Activated CD8-positive, alpha-beta memory T cell treated with anti-CD3 and anti-CD28 coated beads, Interleukin-2, amount 50 U/mL, for 4 hours (primary cell): ENCODE measurements at places on chromosomes 1 and 21.

DNA sequence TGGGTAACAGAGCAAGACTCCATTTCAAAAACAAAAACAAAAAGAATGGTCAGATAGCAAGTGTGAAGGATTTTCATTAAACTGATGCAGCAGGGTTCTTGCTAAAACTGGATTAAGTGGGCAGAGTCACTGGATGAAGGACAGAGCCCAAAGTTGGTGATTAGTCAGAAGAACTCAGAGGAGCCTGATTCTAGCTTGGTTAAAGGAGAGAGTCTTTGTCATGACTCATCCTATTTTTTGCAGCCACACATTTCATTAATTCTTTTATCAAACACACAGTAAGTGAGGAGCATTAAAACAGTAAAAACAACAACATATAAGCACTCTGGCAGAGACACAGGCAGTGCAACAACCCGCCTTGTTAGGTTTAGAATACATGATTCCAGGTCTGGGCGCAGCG is 56.0 kb upstream of the EDARADD start:
- DNase-seq = no peak

DNA sequence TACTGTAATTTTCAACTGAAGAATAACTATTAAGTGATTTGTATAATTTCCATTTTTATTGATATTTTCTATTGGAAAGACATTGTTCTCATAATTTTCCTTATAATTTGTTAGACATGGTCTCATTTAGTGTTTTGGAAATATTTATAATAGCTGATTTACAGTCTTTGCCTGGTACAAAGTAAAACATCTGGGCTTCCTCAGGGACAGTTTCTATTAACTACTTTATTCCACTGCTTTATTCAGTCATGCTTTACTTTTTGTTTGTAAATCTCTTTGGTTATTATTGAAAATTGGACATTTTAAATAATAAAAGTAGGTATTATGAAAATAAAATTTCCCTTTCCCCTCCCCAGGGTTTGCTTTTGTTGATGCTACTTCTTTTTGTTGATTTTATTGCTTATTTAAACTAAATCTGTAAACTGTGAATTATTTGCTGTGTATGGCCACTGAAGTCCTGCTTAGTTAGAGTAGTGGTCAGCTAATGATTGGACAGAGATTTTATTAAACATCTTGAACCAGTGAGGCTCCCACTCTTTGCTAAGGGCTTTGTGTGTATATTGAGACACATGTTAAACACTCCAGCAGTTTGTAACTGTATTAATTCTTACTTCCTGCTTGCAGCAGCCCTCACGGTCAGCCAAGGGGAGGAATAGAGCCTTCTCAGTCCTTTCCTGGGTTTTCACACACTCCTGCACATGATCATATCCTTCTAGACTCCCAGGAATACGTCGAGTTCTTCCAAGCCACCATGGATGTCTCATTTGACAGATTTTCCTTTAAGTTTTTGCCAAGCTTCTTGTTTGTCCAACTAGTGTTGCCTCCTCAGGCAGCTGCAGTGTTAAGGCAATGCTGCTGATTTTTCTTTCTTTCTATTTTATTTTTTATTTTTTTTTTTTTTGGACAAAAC is 994.6 kb upstream of the PRMT6 start:
- no peak for DNase-seq

DNA sequence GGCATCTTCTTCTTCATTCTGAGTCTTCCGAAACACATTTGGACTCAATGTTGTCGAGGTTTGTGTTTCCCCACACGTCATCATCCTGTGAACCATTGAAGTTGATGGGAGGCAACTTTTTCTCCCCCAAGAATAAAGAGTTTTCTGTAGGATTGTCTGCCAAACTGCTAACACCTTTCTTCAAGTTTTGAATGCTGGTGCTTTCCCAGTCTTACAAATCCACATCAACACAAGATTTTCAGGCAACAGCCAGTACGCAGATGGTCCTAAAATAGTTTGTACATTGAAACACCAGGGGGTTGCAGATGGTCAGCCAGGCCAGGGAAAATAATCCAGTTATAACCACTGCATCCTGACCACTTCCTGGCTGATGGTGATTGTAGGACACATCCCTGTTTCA is 187.9 kb downstream of the DISC1 start:
- DNase-seq = no peak

DNA sequence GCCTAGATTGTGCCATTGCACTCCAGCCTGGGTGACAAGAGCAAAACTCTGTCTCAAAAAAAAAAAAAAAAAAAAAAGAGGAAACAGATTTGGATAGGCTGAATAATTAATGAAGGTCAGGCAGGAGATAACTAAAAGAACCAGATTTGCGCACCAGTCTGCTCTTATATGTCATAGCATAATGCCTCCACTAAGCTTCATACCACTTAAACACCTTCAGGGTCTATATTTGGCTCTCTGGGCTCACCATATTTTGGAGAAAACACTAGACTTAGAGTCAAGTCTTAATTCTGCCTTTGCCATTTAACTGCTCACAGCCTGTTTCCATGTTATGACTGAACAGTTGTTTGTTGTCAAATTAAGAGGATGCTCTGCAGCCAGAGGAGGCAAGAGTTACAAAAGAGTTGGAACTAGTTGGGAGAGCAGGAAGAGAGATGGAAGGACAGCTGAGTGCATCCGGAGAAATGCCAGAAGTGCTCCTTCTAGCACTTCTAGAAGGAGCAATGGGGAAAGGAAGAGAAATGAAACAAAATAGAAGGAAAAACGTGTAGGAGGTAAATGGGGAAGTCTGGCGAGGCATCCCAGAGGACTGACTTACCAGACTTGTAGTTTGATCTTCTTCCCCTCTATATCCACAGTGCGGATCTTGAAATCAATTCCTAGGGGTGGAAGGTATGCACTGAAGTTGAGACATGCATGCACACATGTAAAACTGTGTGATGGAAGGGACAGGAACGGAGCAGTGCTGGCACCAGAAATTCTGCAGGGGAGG is 1.8 kb downstream of the RAB13 start:
- no peak for DNase-seq
